ENCODE measurements at places on chromosomes 7 and 10.

- DNase-seq, result no peak
Observed at GRCh38 chr7:2120841-2121830, 111.6 kb downstream of the MAD1L1 start.

DNA sequence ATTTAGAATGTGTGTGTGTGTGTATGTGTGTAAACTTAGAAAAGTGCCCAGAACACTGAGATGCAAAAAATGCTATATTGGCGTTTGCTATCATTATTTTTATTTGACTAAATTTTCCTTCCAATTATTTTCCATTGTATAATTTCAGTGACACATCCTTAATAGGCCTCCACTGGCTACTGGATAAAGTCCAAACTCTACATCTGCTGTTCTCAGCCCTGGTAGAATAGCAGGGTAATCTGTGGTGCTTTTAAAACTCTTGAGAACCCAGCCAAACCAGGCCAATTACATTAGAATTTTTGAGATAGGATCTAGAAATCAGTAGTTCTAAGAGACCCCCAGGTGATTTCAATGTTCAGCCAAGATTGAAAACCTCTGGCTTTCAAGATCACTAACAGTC is 66.4 kb downstream of the ZNF503 start:
- DNase-seq, result no peak

DNA sequence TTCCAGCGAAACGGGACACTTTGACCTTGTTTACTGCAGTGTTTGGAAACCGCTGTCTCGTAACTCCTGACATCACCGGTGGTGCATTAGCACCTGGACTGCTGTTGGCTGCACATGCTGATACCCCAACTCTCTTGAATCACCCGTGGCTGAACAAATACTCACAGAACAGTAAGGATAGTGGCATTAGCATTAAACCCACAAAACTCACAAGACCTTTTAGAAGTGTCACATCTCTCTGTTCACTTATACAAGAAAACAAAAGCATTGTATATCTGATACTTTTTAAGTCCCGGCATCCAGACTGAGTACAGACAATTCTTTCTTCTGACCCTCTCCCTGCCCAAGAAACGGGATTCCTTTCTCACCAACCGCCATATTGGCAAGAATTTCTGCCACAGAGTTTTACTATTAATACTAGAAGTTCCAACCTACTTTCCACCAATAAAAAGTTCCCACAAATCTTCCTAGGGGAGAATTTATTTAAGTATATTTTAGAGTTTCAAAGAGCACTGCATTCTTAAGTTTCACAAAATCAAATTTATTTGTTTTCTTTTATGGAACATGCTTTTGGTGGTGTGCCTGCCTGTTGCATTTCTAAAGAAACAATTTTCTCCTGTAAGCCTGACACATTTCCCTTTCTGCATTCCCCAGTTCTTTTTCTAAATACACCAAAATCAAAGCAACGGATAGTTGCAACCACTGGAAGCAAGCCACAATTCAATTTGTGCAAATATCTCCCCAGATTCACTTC is 208.4 kb upstream of the KLF14 start:
- no peak for DNase-seq

DNA sequence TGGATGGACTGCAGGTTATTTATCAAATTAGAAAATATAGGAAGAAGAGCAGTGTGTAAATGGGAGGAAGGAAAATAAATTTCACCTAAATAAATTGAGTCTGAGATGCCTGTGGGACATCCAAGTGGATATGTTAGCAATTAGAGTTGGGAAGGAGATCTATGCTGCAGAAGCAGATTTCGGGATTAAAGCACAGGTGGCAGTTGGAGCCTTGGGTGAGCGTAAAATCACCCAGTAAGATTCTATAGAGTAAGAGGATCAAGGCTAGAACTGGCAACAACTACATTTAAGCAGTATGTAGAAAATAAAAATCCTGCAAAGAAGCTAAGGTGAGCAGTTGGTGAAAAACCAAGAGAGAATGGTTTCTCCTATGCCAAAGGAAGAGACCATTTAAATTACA is 8.4 kb downstream of the TRIM4 start:
- no peak for DNase-seq

DNA sequence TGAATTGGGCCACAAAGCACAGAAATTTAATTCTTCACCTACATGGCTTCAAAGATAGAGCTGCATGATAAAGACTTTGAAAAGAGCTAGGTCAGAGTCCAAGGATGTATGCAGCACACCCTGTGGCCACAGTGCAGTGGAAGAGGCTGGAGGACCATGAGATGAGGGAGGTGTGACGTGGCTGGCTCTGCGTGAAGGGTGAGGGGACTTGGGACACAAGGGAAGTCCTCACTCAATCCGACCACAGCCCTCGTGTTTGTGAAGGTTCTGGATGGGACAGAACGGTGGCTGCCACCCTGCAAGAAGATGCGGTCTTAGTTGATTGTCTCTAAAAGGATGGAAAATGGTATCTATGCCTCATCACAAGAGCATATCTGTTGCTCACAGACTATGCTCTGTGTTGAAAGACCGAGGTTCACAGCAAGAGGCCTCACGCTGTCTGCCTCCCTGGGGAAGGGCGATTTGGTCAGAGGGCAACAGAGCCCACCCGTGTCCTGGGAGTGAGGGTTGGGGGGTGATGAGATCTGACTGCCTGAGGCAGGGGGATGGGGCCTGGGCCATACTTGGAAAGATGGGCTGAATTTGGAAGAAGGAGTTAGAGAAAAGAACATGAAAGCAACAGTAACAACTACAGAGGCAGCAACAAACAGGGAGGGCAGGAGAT is 174.4 kb upstream of the SHH start:
- DNase-seq, result no peak

GRCh38 chr7:116339564-116339963 is 129.2 kb downstream of the TES start:
- DNase-seq, result no peak

DNA sequence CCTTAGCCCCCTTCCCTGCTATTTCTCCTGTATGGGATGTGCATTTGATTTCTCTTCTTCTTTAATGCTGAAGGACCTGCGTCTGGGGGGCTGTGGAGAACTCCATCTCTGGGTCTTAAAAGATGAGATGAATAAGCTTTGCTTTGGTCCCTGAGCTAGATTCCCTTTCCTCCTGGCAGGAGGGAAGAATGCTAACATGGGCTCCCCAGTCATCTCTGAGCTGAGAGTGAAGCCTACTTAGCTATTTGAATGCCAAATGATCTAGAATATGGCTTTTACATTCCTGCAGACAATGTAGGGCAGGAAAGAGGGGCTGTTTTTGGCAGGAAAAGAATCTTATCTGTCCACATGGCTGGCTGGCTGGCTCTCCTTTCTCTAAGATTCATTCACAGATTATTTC is 62.6 kb upstream of the EFCAB10 start:
- no peak for DNase-seq

DNA sequence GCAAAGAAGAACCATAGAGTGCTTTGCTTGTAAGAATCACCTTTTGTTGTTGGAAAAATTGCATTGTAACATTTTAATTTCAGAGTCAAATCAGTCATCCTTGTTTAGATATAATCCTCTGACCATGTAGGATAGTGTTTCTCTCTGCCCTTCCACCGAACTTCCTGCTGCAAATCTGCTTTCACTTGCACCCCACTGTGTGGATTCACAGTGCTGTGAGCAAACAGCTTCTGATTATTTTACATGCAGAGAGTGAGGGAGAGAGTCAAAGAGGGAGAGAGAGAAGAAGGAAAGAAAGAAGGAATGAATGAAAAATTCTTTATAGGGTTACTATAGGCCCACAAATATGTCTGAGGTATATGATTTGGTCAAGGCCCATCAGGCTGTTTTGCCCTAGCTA is 30.0 kb upstream of the SEM1 start:
- no peak for DNase-seq

DNA sequence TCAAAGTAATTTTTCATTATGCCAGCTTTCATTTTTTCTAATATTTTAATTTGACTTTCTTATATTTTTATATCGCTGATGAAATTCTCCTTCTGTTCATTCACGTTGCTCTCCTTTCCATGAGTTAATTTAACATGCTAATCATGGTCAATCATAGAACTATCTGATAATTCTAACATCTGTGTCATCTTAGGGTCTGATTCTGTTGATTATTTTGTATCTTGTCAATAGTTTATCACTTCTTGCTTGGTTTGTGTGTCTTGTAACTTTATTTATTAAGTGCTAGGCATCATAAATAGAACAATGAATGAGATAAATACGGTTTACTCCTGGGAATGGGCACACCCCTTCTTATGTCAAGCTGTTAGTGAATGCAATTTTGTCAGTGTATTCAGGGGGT is 11.0 kb downstream of the TCERG1L start:
- DNase-seq, result no peak

- no peak for DNase-seq
Observed at GRCh38 chr10:113228530-113228929, 278.5 kb downstream of the TCF7L2 start.

GRCh38 chr10:86056672-86057071 is 309.9 kb downstream of the GRID1 start:
- no peak for DNase-seq

DNA sequence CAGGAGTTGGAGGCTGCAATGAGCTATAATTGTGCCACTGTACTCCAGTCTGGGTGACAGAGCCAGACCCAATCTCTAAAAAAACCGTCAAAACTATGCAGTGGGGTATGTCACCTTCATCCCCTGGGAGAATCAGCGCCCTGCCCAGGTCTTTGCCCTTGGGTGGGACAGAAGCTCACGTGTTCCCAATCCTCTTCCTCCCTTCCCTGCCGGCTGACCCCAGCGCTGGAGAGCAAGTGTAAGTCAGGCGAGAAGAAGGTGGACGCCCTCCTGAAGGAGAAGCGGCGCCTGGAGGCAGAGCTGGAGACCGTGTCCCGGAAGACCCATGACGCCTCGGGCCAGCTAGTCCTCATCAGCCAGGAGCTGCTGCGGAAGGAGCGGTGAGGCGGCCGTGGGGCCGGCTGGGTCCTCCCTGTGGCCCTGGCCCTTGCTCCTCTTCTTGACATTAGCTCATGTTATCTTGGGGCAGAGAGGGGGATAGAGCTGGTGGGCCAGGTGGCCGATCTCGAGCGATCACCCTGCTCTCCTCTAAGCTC is 64.8 kb upstream of the GTF2IRD1 start:
- no peak for DNase-seq

- DNase-seq, result no peak
Observed at GRCh38 chr7:33998476-33998875, 93.1 kb downstream of the BMPER start.

All from stimulated activated CD8-positive, alpha-beta memory T cell treated with anti-CD3 and anti-CD28 coated beads, Interleukin-4, amount 100 ng/mL, for 48 hours (primary cell).